NCI-H524 treated with DMSO at 0.1 percent for 48 hours (cell line): ENCODE measurements at places on chromosomes 7 and 10.

DNA sequence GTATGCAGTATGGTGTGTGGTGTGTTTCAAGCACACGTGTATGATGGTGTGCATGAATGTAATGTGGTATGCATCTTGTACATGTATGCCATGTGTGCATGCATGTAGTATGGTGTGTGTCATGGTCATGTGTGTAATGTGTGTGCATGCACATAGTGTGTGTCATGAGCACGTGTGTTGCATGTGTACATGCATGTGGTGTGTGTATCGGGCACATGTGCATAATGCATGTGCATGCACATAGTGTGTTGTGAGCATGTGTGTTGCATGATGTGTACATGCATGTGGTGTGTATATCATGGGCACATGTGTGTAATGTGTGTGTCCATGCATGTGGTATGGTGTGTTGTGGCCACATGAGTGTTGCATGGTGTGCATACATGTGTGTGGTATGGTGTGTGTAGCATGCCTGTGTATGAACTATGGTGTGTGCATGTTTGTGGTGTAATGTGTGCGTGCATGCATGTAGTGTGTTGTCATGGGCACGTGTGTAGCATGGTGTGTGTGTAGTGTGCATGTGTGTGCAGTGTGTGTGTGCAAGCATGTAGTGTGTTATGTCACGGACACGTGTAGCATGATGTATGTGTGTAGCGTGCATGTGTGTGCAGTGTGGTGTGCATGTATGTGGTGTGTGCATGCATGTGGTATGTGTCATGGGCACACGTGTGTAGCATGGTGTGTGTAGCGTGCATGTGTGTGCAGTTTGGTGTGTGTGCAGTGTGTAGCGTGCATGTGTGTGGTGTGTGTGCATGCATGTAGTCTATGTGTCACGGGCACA lies 17.6 kb downstream of the KNDC1 start:
- no peak for DNase-seq

DNA sequence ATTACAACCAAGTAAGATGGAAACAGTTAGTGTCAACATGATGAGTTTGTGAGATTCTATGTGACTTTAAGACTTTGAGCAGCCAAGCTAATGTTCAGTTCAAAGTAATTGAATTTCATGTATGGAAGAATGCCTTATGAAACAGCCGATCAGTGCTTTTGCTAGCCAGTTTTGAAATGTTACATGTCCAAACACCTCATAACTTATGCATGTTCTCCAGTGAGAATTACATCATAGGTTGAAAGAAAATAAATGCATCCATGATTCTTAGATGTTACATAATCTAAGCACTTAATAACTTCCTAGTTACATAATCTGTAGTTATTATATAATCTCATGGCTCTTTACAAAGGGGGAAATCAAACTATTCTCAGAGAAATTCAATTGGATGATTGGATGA lies 211.3 kb downstream of the BICC1 start:
- no peak for DNase-seq

GRCh38 chr10:59362144-59362958 lies at the start of gene FAM13C:
TSS of gene FAM13C (minus strand) at chr10:59362549. CDS start at chr10:59362460, 89 bp downstream.
- DNase-seq: peak; percentile 14

DNA sequence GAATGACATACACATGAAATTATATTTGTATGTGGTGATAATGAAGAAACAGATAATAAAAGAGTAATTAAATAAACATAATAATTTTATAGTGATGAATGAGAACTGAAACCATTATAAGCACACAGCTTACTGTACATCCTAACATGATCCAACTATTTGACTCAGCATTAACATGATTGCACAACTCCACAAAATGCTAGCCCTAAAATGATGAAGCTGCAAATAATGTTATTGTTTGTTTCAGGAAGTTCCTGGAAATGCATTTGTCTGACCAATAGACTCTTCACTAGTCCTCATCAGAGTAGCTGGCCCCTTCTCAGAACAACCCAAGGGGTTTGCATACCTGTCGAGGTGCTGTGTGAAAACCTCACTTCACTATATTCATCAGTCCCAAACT lies 115.5 kb downstream of the RTKN2 start:
- DNase-seq: no peak

GRCh38 chr10:64286533-64286932 lies 765.3 kb downstream of the REEP3 start:
- DNase-seq: no peak

DNA sequence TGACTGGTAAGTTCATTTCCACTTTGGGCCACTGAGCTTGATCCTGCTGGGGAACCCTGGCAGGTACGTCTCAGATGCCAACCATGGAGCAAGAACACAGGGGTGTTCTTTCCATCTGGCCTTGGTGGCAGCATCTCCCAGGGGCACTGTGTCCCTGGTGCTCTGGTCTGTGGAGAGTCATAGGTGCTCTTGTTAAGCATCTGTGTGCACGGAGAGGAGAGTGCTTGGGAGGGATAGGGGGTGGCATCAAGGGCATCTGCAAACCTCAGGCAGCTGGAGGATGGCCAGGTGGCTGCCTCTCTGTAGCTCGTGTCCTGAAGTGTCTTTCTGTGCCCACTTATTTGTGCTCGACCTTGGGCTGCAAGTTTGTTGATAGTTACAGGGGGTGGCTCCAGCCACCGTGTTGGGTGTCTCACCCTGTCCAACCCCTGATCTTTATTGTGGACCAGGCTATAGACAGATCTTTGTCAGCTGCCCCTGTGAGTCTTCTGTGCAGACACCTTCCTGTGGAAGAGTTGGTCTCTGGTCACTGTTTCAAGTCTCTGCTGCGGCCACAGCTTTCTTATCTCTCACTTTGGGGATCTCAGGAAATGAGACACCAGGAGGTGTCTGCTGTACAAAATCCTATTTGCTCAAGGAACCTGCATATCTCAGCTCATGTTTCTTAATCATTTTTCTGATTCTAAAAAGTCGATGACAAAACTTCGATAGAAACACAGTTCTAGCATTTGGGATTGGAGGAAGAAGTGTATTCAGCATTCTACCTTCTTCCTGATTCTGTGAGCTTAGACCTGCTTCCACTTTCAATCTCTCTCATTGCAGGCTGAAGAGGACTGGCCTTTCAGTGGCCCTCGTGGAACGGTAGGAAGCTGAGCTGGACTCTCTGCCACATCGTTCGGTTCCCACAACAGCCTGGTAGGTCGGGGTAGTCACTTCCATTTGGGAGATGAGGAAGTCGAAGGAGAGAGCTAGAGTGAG lies 17.2 kb upstream of the GIMAP8 start:
- DNase-seq: no peak

- DNase-seq: no peak
Observed at GRCh38 chr10:23157691-23158369, 34.3 kb upstream of the PTF1A start.
